ENCODE measurements at places on chromosomes 12 and 14.

DNA sequence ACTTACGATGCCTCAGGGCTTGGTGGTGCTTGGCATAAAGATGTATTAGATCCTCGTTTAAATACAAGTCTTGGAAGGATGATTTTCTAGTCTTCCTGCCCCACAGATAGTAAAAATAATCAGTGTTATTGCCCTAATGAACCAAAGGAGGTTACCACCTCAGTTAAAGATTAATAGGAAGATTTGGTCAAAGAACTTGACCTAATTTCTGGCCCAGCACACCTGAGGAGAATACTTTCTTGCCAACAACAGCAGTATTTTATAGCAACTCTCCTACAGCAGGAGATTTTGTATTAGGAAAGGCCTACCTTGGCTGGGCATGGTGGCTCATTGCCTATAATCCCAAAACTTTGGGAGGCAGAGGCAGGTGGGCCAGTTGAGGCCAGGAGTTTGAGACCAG, 31.6 kb downstream of the CSRP2 start:
- no peak for DNase-seq

DNA sequence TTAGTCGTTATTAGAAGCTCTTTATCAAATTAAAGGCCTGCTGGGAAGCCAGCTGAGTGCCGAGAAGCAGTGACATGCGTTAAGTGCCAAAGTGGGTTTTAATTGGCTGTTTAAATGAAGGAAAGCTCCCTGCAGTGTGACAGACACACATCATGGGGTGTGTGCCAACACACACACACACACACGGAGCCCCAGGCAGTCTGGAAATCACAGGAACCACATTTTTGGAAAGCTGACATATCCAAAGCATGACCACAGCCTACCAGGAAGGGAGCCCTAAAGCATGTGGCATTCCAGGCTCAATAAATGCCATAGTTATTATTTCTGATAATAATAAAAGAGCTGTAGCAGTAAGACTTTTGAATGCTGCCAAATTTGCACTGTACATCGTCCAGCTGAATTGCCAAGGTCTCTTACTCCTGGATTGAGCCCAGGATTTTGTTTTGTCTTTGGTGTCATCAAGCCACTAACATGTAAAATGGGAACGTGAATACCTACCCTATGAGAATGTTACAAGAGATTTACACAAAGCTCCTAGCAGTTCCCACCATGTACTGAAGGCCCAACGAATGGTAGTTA, 135.1 kb downstream of the TMEM30B start:
- DNase-seq = no peak

DNA sequence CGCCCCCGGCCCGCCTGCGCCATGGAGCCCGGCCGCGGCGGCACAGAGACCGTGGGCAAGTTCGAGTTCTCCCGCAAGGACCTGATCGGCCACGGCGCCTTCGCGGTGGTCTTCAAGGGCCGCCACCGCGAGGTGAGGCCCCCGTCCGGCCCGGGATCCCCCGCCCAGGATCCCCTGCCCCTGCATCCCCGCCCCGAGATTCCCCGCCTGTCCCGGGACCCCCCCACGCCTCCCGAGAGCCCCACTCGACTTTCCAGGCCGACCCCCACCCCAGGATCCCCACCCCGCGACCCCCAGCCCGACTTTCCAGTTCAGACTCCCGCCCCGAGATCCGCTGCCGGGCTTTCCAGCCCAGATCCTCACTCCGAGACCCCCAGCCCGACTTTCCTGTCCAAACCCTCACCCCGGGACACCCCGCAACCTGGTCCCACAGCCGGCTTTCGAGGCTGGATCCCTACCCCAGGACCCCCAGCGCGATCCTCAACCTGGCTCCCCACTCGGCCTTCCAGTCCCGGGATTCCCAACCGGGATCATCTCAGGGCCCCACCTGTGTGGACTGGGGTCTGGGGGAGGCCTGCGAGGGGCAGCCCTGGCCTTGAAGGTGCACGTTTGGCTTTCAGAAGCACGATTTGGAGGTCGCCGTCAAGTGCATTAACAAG, 688 bp downstream of the ULK1 start:
- DNase-seq = no peak

GRCh38 chr12:63863658-63864453, 19.4 kb downstream of the SRGAP1 start:
- DNase-seq = no peak

GRCh38 chr14:87888136-87888999, 104.6 kb downstream of the GALC start:
- DNase-seq = no peak

DNA sequence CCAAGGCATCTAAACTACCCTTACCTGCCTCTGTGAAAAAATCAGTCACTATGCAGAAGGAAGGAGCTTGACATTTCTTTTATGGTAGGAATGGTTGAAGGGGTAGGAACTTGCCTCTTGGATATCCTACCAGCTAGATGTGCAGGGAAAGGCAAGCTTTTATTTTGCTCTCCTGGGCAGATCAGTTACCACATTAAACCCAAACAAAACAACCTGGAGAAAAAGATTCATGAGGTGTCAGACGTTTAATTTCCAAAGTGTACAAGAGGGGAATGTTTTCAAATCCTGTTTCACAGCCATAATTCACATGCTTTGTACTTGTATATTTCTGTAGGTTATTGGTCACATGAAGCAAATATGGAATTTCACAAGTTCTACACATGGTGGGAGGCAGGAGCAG, 67.0 kb upstream of the IFNG-AS1 start:
- DNase-seq = no peak

GRCh38 chr12:133057446-133057845, 20.1 kb downstream of the ZNF84 start:
- DNase-seq = no peak

GRCh38 chr12:159156-159782, 54.7 kb downstream of the SLC6A12 start:
- DNase-seq = no peak

DNA sequence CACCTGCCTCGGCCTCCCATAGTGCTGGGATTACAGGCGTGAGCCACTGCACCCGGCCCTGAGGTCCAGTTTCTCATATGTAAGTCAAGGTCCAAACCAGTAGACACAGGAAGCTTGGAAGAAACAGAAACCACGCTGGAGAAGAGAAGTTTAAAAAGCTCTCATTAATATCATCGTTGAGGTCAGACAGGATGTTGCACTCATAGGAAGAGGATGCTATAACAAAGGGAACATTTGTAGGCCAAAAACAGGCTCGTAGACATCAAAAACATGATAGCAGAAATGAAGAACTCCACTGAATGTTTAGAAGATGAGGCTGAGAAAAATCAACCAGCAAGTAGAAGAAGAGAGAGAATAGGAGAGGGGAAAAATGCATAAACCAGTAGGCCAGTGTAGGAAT, 46.8 kb downstream of the ACACB start:
- no peak for DNase-seq

DNA sequence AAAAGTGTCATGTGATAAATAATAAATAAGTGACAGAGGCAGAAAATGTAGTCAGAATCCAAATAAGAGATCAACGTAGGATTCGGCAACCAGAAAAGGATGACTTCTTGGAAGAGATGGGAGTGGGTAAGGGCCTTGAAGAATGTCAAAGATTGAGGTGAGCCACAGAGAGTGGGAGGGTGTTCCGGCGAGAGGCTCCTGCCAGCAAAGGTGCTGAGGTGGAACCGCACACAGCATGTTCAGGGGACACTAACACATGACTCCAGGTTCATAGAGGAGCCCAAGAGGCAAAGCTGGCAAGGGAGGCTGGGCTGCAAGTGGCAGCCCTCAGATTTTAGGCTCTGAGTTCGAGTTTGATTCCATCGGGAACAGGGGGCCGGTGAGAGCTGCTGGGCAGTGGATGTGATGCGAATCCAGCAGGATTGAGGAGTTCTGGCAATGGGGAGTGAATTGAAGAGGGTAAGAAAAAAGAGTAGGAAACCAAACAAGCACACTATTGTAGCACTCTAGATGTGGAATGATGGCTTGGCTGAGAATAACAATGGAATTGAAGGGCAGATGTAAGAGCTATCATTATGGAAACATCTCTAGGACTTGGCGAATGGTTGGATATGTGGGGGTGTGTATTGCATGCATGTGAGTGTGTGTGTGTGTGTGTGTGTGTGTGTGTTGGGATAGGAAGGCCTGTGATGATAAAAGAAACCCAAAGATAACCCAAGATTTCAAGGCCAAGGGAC, 36.5 kb downstream of the LRRC74A start:
- DNase-seq = no peak

DNA sequence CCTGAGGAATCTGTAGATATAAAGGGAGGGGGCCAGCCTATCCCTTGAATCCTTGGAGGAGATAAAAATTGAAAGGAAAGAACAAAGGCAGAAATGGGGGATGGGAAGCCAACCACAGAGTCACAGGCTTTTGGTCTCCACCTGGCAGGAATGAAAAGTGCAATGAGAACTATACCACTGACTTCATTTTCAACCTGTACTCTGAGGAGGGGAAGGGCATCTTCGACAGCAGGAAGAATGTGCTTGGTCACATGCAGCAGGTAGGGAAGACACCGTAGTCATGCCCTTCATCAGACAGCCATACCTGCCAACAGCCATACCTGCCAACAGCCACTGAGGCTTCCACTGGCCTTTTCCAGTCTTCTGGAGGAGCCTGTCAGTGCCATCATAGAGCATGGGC, 13.4 kb downstream of the ASB8 start:
- no peak for DNase-seq

DNA sequence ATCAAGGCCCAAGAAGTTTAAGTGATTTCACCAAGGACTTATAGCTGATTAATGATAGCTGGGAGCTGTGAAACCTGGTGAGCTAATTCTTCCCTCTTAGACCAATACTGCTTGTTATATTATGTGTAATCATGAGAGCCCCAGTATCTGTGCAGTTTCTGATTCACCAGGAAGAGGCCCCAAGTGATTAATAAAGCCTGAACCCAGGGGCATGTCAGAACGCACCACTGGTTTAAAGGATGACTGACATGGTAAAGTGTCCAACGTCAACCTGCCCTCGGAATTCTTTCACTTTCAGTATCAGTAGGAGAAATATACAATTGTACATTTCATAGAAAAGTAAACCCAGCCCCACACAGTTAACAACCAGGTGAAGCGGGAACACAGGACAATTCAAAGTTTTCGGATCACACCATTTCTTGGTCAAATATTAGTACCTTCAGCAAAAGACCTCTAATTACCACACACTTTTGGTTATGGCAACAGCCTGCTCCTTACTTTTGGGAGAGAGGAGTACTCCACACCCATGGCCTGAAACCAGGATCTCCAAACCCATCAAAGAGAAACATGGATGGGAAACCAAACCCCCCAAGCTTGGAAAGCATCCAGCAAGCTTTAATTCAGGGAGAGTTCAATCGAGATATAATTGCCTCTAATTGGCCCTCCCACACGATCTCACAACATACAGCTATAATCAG, 28.5 kb downstream of the TMCC3 start:
- no peak for DNase-seq

GRCh38 chr12:69055706-69056105, 122.7 kb upstream of the CPM start:
- no peak for DNase-seq

GRCh38 chr12:83149987-83150386, 463.3 kb downstream of the TMTC2 start:
- DNase-seq = no peak

GRCh38 chr14:74733221-74733620, 20.3 kb downstream of the FCF1 start:
- no peak for DNase-seq

- DNase-seq = no peak
Measured at GRCh38 chr12:16600525-16600924, 5.4 kb downstream of the LMO3 start.

GRCh38 chr12:74349925-74350324, 187.7 kb upstream of the ATXN7L3B start:
- peak; percentile 8 for DNase-seq

DNA sequence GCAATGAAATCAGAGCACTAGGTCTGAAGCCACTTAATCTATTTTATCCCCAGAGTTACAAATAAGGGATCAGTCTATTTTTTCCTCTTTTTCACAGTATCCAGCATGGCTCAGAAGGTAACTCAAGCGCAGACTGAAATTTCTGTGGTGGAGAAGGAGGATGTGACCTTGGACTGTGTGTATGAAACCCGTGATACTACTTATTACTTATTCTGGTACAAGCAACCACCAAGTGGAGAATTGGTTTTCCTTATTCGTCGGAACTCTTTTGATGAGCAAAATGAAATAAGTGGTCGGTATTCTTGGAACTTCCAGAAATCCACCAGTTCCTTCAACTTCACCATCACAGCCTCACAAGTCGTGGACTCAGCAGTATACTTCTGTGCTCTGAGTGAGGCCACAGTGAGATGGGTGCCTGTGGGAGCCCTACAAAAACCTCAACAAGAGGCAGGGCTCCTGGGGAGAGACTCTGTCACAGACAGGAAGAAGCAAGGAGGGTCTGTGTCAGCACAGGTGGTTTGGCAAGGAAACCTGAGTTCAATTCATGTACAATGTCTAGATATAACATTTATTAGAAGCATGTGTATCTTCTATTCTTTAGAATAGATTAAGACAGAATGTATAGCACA, 334.3 kb upstream of the OR4E1 start:
- DNase-seq = no peak

DNA sequence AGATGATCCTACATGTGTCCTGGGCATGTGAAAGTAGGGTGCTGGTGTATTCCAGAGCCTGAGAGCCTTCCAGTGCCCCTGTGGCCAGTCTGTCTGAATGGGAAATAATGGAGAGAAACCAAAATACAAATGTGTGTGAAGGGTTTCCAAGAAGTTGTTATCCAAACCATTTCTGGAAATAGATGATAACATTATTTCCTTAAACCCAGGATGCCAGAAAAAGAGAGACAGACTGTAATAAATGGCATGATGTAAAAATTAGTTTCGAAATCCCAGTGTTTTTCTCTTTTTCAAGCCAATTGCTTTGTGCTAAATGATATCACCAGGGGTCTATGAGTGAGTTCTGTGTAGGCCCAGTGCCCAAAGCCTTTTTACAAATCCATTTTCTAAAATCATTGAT, 175.3 kb downstream of the PHLDA1 start:
- no peak for DNase-seq

DNA sequence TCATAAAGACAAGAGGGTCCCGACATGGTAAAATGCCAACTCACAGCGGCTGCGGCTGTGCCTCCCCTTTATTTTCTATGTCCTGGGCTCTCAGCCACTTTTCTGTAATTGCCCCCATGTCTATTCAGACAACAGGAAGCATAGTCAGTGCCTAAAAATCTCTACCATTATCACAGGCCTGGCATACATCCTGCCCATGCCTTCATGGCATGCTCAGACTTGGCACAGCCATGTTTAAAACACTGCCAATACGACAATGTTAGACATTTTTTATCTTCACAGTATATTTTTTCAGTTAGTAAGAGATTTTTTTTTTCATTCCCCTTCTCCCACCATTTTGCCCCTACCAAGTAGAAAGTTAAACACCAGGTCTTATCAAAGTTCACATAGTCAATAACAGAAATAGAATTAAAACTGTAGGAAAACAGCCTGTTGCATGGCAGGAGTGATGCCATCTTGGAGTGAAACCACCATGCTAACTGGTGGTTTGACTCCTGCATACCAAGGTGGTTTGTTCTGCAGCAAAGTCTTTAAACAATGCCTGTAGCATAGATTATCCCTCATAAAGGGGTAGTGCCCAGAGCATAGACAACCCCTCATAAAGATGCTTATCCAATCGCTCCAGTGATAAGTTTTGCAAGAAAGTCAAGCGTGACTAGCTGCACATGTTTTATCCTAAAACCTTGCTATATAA, 18.9 kb upstream of the CERS5 start:
- DNase-seq = no peak

GRCh38 chr14:34038358-34039057, 87.6 kb upstream of the EGLN3 start:
- no peak for DNase-seq

All from amniotic stem cell (primary cell).